T follicular helper cell (primary cell): ENCODE measurements at places on chromosomes 16 and 17.

DNA sequence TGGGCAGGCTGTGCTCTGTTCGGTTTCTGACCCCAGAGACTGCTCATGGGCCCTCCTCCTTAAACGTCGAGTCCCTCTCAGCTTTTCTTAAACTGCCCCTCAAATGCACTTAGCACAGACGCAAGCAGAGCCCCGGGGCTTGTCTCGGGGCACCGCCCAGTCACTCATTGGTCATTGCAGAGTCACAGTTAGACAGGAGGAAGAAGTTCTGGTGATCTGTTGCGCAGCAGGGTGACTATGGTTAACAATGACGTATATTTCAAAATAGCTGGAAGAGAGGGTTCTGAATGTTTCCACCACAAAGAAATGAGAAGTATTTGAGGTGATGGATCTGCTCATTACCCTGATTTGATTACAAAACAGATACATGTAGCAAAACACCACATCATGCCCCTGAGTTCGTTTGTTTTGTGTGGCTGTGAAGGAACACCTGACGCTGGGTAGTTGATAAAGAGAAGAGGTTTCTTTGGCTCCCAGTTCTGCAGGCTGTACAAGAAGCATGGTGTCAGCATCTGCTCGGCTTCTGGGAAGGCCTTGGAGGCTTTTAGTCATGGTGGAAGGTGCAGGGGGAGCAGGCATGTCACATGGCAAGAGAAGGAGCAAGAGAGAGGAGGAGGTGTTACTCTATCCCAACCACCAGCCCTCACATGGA, 387.4 kb downstream of the CPPED1 start:
- no peak for DNase-seq

- DNase-seq, result no peak
Observed at GRCh38 chr16:78906135-78906534, 694.4 kb downstream of the MAF start.

GRCh38 chr17:80892019-80892855, 99.4 kb upstream of the CHMP6 start:
- DNase-seq, result peak; percentile 84

GRCh38 chr16:58128181-58128631, 975 bp downstream of the CFAP20 start:
- DNase-seq, result no peak

GRCh38 chr17:57518587-57519581, 226.2 kb downstream of the CCDC182 start:
- no peak for DNase-seq

GRCh38 chr16:49194537-49195236, 87.0 kb downstream of the CBLN1 start:
- DNase-seq, result no peak

DNA sequence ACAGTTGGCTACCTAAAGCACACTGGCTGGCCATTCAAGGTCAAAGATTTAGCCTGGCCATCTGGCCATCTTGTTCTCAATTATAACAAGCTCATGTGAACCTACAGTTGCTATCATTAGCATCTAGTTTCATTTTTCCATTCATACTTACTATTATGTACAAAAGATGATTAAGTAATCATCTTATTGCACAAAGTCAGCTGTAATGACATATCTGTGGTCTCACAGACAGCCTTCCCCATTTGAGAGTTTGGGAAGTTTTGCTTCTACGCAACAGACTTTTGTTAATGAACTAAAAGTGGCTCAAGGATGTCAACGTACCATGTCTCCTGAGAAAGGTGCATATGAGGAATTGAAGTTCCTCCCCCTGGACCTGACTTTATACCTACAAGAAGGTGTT, 51.3 kb downstream of the HS3ST3B1 start:
- no peak for DNase-seq

DNA sequence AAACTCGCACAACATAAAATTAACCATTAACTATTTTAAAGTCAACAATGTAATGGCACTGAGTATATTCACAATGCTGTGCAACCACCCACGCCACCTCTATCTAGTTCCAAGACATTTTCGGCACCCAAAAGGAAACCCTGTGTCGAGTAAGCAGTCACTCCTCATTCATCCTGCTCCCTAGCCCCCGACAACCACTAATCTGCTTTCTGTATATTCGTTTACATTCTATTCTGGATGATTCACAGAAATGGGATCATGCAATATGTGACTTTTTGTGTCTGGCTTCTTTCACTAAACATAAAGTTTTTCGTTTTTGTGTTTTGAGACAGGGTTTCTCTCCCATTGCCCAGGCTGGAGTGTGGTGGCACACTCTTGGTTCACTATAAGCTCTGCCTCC, 42.2 kb upstream of the HAPSTR1 start:
- DNase-seq, result no peak

DNA sequence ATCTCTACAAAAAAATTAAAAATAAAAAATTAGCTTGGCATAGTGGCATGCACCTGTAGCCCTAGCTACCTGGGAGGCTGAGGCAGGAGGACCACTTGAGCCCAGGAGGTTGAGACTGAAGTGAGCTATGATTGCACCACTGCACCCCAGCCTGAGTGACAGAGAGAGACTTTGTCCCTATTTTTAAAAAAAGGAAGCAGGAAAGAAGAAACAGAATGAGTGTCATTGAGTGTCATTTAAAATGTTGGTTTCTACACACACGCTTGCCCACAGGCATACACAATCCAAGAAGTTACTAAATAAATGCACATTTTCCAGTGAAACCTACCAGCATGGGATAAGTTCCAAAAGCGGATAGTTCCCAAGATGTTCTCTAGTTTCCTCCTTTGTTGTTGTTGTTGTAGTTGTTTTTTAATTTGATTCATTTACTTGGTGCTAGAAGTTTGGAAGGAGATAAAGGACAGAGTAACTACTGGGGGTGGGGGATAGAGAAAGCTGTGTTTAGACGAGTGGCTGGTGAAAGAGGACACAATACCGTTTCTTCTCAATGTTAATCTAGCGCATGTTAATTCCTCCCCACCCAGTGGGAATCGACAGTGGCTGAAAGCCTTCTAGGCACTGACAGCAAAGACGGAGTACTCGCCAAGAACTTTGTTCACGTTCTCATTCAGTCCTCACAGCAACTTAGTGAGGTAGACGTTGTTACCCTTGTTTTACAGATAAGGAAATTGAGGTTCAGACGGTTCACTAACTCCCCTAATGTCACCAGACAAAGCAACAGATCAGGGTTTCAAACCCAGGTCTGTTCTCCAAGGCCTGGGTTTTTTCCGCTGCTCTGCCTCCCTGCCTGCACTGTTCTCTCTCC, 17.3 kb downstream of the MRPS23 start:
- no peak for DNase-seq

- DNase-seq, result peak; percentile 37
Observed at GRCh38 chr16:3654249-3654991, at the start of gene DNASE1. DNASE1 (plus strand) TSS chr16:3654691; CDS start chr16:3655374, 683 bp downstream.

GRCh38 chr16:66862023-66862520, 17.9 kb downstream of the CA7 start:
- no peak for DNase-seq

GRCh38 chr17:50026837-50027171, 29.1 kb upstream of the ITGA3 start:
- peak; percentile 62 for DNase-seq

GRCh38 chr16:50747207-50747956, 5.5 kb downstream of the CYLD start:
- no peak for DNase-seq

- DNase-seq, result peak; percentile 98
Observed at GRCh38 chr17:48047741-48048383, at the start of gene NFE2L1. NFE2L1 (plus strand) TSS chr17:48048359; CDS start chr17:48051119, 2,760 bp downstream.

- DNase-seq, result no peak
Observed at GRCh38 chr17:65609749-65610148, 48.3 kb upstream of the AXIN2 start.

- no peak for DNase-seq
Observed at GRCh38 chr16:50791522-50791921, 49.6 kb downstream of the CYLD start.

DNA sequence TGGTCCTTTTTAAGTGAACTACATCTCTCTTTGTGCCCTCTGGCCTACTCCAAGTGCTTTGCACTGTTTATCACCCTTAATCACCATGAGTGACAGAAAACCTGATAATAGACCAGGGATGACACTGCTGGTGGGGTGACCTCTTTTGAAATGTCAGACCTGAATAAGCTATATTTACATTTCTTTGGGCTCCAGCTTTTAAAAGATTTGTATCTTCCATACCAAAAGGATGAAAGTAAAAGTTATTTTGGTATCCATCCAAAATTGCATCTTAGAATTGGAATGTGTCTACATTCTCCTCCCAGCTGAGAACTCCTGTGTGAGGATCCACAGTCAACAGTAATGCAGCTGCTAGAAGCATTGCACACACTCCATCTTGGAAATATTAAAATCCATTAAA, 370.0 kb downstream of the CDH11 start:
- no peak for DNase-seq

GRCh38 chr17:57927048-57927723, 28.0 kb downstream of the CUEDC1 start:
- DNase-seq, result no peak

- DNase-seq, result no peak
Observed at GRCh38 chr17:80428796-80429195, 13.8 kb downstream of the ENDOV start.

- no peak for DNase-seq
Observed at GRCh38 chr16:48580925-48581500, 29.0 kb downstream of the N4BP1 start.

DNA sequence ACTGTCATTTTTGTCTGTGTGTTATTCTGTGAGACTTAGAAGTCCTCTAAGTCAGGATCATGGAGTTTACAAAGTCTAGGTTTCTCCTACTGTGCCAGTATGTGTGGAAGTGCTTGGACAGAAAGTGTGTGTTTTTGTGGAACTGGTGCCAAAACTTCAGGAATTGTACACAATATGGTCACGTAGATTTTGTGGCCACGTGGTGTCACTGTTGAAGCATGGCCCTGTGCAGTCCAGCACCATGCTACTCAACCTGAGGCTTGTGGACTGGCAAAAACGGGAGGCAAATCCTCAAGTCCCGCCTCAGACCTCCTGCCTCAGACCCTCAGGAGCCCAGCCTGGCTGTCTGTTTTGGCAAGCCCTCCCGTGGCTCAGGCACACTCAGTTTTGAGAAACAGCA, 16.7 kb upstream of the ALKBH5 start:
- DNase-seq, result no peak

GRCh38 chr17:71878998-71879397, 241.8 kb upstream of the SOX9 start:
- no peak for DNase-seq

DNA sequence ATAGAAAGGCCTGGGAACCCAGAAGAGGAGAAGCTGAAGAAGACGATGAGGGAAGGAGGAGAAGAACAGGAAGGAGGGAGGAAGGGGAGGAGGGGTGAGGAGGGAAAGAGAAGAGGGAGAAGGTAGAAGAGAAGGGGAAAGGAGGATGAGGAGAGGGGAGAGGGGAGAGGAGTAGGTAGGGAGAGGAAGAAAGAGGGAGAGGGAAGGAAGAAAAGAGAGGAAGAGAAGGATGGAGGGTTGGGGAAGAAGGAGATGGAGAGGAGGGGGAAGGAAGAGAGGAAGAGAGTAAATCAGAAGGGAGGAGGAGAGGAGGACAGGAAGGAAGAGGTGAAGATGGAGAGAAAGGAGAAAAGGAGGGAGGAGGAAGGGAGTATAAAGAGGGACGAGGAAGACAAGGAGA, 109.6 kb upstream of the IRX6 start:
- DNase-seq, result no peak

DNA sequence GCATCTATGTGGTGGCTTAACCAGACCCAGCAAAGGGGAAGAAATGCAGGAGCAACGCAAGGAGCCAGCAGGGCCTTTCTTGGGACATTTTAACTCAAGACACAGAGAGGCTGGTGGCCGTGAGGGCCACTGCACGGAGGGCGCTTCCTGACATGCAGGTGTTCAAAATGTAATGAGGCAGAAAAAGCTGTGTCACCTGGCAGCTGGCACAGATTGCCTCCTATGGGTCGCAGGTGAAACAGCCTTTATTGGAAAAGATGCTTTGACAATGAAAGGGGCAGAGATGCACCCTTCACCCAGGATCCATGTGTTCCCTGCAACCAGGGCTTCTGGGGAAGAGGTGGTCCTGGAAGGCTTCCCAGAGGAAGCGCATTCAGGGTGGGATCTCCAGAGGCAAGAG, 219.3 kb downstream of the XYLT1 start:
- DNase-seq, result no peak

GRCh38 chr16:28491230-28491969, 474 bp downstream of the CLN3 start:
- no peak for DNase-seq

GRCh38 chr16:1154291-1154886, 1.5 kb downstream of the CACNA1H start:
- DNase-seq, result no peak

GRCh38 chr16:67504031-67505021, 21.0 kb upstream of the AGRP start:
- no peak for DNase-seq

GRCh38 chr17:76704805-76705204, 6.0 kb downstream of the MXRA7 start:
- no peak for DNase-seq

GRCh38 chr16:49283376-49284049, 1.9 kb upstream of the CBLN1 start:
- DNase-seq, result no peak

GRCh38 chr17:44598329-44598728, 41.0 kb downstream of the FZD2 start:
- no peak for DNase-seq

- DNase-seq, result peak; percentile 4
Observed at GRCh38 chr16:6643080-6643686, 689.5 kb upstream of the RBFOX1 start.

DNA sequence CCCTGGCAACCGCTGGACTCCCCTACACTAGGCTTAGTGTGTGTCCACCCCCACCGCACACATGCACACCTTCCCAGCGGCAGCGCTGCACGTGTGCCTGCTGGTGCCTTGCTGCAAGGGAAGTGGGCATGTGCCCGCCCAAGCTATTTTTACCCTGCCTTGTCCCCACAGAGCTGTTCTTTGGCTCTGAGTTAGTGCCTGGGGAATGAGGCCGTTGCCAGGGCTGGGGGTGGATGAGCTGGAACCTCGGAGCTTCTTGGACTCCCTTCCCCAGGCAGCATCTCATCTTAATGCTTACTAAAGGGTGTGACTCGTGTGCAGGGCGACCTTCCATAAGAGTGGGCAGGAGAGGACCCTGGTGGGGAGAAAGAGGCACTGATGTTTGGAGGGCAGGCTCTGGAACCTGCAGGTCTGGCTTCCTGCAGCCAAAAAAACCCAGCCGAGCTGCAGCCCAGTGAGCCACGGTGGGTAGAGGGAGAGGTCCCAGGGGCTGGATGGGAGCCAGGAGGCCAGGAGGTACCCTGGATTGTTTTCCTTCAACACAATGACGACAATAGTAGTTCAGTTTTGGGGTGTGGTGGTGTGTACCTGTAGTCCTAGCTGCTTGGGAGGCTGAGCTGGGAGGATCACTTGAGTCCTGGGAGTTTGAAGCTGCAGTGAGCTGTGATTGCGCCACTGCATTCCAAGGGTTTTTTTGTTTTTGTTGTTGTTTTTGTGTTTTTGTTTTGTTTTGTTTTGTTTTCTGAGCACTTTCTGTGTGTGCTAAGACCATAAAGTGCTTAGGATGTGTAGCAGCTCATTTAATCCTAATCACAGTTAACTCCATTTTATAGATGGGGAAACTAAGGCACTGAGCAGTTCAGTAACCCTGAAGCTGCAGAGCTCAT, 119.1 kb downstream of the RAB11FIP4 start:
- no peak for DNase-seq
